ENCODE measurements at places on chromosomes 12 and 14. TPM values are rescaled to one million over a fixed set of nuclear protein-coding genes. Genes with fewer than 3 reads are reported as not detected.

DNA sequence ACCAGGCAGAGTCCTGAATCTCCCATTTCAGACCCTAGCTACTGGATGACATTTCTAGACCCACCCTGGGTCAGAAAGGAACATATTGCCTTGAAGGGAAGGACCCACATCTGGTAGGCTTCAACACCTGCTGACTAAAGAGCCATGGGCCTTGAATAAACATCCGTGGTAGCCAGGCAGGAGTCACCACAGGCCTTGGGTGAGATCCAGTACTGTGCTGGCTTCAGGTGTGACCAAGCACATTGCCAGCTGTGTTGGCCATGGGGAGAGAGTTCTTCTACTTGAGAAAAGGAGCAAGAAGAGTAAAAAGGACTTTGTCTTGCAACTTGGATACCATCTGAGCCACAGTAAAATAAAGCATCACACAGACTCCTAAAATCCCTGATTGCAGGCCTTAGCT lies 332.6 kb downstream of the SLC16A7 start:
- ATAC-seq: peak; percentile 79

DNA sequence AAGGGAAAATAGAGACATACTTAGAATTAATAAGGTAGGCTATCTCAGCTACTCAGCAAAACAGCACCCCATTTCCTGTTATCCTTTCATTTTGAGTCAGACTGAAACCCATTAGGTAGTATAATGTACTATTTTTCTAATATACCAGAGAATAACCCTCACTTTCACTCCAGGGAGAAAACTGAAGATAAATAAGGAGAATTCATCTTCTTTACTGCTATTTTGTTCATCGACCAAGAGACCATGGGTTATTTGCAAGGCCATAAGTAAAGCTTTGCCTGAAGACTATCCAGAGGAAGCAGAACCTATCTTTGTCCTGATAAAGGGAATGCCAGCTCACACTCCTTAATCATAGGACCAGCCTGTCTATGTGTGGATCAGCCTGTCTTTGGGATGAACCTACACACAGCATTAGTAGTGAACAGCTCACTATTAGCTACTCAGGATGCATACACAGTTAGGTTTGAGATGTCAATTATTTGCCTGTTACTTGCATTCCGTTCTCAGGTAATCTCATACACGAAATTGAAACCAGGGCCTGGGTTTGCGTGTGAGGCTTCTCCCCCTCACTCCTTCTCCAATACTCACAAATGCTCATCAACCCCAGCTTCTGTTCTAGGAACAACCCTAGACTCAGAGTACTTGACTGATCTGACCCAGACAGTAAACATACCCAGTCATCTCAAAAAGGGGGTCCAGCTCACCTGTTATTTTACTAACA lies 124.4 kb downstream of the DAD1 start:
- ATAC-seq: no peak

- no peak for ATAC-seq
These were observed 19.0 kb downstream of the EML1 start for GRCh38 chr14:99812096-99812750.

DNA sequence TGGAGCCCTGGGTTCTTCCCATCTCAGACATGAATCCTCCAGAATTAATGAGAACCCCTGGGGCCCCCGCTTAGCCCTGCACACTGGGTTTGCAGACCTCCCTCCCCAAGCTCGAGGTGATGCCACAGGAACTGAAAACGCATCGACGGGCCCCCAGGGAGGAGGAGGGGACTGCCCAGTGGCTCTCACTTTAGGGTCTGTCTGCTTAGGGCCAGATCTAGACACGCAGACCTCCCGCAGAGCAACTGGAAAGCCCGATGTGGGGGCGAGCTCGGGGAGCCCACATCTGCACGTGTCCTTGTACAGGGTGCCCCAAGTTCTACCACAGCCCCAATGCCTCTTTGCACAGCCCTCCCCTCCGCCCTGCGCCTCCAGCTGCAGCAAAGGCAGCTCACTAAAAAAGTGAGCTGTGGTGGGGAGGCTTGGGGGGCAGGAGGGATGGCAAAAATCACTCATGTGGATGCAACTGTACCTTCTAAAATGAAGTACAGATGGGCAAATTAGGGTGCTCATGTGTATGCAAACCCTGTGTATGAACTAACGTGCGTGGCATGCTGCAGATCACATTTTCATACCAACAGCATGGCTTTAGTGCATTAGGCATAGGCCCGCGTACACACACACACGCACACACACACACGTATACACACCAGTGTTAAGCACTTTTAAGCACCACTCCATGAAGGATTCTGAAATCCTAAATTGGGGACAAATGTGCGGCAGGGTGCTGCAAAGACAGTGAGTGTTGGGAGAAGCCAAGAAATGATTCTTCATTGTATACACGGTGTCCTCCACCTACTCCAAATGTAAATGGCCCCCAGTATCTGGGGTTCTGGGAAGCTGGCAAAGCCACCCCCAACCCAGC lies 99.9 kb upstream of the MAP1LC3B2 start:
- no peak for ATAC-seq

DNA sequence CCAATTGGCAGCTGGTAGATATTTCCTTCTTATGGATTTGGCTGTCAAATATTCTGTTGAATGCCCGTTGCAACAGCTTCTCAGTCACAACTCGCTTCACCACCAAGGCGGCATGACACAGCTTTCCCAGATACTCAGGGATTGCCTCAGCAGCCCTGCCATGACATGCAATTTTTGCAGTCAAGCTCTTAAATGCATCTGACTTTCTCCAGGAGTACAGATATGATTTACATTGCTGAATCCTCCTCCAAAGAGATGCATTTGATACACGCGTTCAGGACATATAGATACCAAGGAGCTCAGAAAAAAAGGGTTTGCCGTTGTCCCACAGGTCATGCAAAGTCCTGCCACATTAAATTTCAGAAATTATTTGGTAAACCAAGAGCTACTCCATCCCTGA lies 6.5 kb downstream of the KRT5 start:
- ATAC-seq: peak; percentile 30

DNA sequence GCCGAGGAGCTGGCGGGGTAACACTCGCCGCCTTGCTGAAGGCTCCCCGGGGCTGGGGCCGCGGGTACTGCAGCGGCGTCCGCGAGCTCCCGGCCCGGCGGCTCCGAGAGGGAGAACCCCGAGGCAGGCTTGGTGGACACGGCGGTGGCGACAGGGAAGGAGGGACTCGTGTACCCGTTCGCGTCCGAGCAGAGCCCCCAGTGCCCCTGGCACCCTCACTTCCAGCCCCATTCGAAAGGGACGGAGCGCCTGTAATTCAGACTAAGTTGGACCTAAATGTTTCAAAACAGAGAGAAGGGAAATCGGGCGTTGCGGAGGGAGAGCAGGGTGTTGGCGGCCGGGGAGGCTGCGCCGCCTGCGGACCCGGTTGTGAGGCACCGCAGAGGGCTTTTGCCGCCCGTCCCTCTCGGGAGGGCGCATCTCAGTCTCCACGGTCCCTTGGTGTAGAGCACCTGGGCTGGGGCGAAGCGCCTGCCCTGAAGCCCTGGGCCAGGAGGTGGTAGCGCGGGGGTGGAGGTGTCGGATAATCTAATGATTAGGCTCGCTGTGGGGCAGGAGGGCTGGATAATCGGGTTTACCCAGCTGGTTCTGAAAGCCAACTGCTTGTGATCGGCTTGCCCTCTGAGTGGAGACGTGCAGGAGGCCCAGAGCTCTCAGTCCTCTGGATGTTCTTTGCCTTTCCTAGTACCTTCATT lies 771 bp downstream of the DAAM1 start:
- ATAC-seq: peak; percentile 16

KLHL42 gene
- total RNA-seq: 7.1 TPM

- no peak for ATAC-seq
These were observed 75.6 kb upstream of the HECTD1 start for GRCh38 chr14:31283153-31283552.

MYH6 gene
- not detected for total RNA-seq

GRCh38 chr14:100223332-100224201 lies 15.4 kb upstream of the YY1 start:
- no peak for ATAC-seq

TAS2R46 gene
- 0.40 TPM for total RNA-seq

DNA sequence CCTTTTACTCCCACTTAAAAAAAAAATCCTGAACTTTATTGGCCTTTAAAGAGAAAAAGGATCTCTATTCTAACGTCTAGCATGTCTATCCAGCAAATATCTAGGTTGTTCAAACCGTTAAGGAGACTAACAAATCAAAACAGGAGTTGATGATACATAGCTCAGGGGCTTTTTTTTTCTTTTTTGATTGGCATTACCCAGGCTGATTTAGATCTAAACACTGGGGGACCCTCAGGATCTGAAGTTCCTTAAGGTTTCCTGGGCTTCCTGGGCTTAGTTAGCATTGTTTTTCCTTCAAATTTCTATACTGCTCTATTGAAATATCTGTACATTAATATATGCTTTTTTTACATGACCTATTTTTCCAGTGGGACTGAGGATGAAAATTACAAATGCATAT lies 42.3 kb downstream of the EFCAB11 start:
- no peak for ATAC-seq

- ATAC-seq: no peak
These were observed 23.1 kb upstream of the HELB start for GRCh38 chr12:66279123-66279712.

GRCh38 chr14:68527329-68527851 lies 265.5 kb downstream of the ZFP36L1 start:
- peak; percentile 82 for ATAC-seq

DNA sequence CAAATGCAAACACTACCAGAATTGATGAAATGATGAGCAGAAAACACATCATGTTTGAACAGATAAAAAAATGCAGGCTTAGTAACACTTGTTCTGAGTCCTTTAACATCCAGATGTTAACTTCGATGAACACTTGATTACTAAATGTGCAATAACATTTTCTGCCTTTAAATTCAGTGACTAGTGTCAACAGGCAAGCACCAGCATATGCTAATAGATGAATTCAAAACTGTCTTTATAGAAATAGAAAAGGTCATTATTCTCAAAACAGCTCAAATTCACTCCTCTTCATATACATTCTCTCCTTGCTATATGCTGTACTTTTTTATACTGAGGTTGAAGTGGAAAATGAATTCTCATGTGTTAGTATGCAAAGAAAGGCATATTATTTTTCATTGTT lies at the start of gene TAS2R19:
Gene TAS2R19 (minus strand): TSS at position 101 of the 400 bp plus-strand sequence. CDS start 49 bp downstream, at position 52.
- no peak for ATAC-seq

Data from esophagus mucosa (tissue), 1 donor.